Activated CD4-positive, CD25-positive, alpha-beta regulatory T cell (primary cell): ENCODE measurements at places on chromosomes 5 and 9.

DNA sequence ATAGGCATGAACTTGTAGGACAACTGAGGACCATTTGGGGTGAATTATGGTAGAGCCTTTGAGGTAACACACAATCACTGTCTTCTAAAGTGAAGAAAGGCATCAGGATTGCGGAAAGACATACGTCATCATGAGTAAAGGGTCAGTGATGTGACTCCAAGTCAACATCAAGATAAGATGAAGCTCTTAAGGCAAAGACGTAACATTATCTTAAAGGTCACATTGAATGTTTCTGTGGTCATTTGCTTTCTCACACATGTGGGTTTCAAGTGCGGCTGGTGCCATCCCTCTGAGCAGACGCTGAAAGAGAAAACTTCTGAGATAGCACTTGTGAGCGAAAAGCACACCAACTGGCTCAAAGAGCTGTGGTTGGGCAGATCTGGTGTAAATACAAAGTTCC, 63.3 kb upstream of the GRAMD2B start:
- DNase-seq: no peak

DNA sequence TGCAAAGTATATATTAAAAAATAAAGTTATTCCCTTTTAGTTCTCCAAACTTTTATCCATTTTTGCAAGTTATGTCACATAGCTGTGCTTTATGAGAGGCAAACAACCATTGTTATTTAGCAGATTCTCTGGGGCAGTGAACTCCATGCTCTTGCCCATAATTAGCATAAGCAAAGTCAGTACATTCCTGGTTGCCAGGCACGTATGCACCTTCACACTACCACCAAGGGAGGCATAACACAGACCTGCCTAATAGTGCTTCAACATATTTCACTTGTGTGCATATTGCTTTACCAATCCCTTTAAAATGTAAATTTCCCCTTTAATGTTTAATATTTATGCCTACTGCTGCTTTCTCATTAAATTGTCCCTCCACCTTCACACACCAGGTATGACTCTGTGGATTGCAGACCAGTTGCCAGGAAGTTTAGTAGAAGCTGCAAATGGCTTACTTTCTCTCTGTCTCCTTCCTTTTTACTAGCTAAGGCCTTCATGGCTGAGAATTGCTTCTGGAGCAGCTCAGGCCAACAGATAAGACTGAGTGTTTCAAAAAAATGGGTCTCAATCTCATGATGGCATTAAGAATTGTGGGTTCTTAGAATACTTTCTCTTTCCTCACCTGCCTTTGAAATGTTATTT, 388.2 kb downstream of the PRR16 start:
- no peak for DNase-seq

DNA sequence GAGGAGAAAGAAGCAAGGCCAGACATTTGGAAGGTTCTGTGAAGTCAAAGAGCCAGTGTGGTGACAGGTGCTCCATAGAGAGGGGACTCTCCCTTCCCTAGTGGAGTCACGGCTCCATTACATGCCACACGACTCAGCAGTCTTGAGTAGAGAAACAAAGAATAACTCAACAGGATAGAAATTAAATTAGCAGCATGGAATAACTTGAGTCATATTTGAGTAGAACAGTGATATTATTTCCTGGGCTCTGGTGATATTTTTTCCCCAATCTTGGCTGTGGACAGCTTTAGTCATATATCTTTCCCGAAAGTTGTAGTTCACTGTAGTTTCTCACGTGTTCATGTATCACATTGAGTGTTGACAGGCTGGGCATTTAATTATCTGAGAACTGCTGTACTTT, 149.7 kb upstream of the EFNA5 start:
- DNase-seq: no peak

- DNase-seq: no peak
Observed at GRCh38 chr9:36928670-36929349, 105.3 kb downstream of the PAX5 start.

GRCh38 chr5:179836225-179837019, 15.7 kb downstream of the SQSTM1 start:
- no peak for DNase-seq

DNA sequence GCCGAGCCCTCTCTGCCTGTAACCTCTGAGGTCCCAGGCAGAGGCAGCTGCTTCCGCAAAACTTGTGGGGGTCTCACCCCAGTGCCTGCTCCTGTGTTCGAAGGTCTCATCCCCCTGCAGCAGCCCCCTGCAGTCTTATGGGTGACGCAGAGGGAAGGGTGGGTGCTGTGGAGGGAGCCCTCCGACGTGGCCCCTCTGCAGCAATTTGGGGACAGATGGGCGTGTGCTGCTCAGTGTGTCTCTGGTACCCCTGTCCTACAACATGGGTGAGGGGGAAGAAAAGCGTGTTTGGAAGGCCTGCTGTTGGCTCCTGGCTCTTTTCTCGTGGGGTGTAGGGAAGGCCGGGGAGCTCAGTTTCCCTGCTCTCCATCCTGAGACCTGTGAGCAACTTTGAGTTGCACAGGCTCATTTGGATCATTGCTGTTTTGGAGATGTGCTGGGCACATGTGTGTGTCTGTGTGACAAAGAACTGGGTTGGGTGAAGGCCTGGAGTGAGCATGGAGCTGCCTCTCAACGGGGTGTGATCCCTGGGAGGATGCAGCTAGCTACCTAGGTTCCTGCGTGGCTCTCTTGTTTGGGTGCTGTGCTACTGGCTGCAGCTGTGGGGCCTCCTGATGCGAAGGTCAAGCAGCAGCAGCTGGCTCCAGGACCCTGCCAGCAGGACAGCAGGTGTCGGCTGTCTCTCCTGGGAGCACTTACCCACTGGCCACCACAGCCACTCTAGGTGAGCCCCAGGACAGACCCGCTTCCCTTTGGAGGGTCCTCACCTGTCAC, 179.6 kb upstream of the PITX1 start:
- DNase-seq: no peak

GRCh38 chr5:136128481-136128880, 4.2 kb upstream of the SMAD5 start:
- no peak for DNase-seq

DNA sequence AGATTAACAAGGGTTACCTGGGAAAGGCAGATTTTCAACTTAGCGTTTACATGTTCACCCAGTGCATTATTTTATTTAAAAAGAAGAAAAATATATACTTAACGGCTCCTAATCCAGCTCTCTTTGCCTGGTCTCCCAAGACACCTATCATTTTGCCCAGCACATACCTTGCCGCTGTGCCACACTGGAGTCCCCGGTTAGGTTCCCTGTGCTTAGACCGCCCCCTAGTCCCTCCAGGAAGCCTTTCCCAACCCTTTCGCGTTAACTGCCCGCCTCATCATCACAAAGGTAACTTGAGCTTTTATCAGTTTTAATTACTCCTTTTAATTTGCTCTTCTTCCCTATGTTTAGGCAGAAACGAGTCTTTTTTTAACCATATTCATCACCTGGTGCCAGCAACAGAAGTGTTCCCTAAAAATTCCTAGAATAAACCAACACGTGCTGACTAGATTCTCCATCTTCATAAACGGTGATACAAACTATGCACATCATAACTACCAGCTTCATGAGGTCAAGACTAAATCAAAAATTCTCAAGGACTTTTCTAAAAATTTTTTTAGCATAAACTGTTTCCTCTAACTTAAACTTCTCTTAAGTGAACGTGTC, 19.7 kb downstream of the DNAJA1 start:
- DNase-seq: no peak

DNA sequence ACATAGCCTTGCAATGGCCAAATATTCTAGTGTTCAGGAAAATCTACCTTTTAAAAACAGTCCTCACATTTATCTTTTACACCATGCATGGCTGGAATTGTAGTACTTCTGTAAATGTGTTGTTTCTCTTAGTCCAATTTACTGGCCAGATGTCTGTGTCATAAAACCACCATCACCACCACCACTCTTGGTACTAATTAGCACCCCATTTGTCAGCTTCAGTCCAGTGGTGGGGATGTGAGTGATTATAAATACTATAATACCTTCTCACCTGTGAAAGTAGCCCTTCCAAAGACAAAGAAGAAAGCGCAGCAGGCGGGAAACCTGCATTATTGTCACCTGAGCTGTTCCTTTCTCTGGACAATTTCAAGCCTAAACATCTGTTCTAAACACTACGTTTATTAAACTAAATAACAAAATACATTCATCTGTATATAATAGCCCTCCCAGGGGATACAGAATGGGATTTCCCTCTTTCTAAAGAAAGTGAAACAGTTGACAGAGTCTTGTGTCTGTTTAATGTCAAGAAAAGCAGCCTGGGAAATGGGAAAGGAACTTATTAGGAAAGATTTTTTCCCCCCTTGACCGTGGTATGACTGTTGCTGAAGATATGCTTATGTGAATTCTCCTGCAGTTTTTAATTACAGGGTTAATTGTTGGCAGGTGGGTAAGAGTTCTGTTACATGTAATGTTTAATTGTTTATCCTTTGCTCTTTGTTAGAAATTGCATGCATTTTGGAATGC, 144.5 kb upstream of the NUDT12 start:
- no peak for DNase-seq

- no peak for DNase-seq
Observed at GRCh38 chr5:144315994-144316634, 145.4 kb downstream of the KCTD16 start.

GRCh38 chr5:116371935-116372334, 202.7 kb downstream of the SEMA6A start:
- no peak for DNase-seq

DNA sequence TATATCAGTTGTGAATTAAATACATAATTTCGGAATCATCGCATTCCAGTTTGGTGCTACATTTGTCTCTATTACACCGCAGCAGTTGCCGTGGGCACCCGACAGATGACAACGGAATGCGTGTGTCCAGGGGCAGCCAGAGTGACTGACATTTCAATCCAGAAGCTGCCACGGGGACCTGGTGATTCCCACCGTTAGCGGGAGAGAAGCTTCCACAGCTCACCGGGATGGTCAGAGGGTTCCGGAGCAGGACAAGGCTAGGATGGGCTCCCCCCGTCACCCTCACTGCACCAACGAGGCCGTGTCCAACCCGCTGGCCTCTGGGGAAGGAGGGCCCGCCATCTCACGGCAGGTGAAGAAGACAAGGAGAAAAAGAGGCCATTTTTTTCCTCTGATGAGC, 86.8 kb downstream of the GTF3C4 start:
- no peak for DNase-seq

- DNase-seq: no peak
Observed at GRCh38 chr5:14061106-14061505, 82.0 kb upstream of the TRIO start.

DNA sequence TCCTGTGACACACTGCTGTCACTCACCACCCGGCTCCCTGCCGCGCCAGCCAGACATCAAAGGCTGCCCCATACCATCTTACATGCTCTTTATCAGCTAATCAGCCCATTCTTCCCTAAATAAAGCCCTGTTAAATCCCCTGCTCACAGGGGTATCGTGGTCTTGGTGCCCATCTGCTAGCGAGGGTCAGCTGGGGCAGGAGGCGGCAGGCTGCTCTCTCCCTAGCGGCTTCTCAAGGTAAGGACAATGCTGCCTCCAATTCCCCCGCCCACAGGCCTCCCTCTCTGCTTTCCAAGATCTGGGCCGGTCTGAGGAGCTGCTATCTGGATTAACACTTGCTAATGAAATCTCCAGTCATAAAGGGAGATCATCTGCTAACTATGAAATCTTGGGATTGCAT, 26.8 kb downstream of the BARHL1 start:
- DNase-seq: no peak

GRCh38 chr9:87158765-87159164, 211.5 kb upstream of the GAS1 start:
- no peak for DNase-seq

GRCh38 chr9:120071760-120072159, 508.2 kb downstream of the CDK5RAP2 start:
- DNase-seq: no peak

GRCh38 chr9:115328228-115328627, 210.3 kb upstream of the TNC start:
- DNase-seq: no peak

- DNase-seq: no peak
Observed at GRCh38 chr9:29822458-29822857, 2249.2 kb upstream of the C9orf72 start.

DNA sequence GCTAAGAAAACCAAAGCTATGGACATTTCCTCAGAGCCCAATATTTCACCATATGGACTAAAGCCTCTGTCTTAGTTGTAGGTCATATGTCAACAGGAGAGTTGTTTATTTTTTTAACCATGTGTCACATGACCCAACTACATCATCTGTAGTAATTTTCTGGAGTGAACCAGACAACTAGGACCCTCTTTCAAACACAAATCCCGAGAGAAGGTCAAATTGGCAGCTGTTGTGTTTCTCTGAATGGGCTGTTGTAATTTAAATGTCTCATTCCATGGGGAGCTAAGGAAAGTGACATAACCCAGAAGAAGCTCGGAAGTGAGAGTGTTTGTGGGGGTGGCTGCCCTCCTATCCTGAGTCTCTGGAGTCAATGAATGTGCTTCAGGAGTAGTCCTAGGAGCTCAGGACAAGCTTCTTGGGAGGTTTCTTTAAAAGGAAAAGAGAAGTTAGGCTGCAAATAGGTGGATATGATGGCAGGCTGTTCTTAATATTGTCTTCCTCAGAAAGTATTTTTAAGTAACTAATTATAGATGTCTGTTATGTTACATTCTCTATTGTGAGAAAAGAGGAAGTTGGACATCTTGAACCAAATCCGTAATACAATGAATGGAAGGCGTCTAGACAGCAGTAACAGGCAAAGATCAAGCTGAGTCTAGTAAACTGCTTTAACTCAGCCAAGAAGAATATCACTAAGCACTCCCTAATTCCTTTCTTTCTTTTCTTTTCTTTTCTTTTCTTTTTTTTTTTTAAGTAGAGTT, 50.1 kb downstream of the TMEM167A start:
- DNase-seq: no peak

DNA sequence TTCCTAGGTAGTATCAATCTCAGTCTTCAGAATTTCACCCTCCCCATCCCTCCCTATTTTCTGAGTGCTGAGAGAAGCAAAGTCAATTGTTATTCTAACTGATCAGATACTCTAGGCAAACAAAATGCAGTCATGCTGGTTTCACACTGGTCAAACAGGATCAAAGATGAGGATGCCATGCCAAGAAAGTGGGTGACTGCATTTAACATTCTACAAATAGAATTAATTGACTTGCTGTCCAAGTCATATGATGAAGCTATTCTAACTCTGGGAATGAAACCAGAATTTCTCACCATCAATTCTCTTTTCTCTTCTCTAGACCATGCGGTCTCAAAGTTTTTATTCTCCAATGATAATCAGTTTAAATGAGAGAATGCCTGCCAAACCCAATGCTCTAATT, 112.5 kb downstream of the CTNND2 start:
- no peak for DNase-seq

GRCh38 chr5:534743-535671, 10.8 kb upstream of the SLC9A3 start:
- DNase-seq: no peak

- DNase-seq: no peak
Observed at GRCh38 chr5:62328772-62329491, 22.9 kb downstream of the KIF2A start.

- no peak for DNase-seq
Observed at GRCh38 chr5:57338868-57339340, 143.7 kb downstream of the ACTBL2 start.

- DNase-seq: no peak
Observed at GRCh38 chr5:68918306-68918705, 175.5 kb upstream of the SLC30A5 start.

DNA sequence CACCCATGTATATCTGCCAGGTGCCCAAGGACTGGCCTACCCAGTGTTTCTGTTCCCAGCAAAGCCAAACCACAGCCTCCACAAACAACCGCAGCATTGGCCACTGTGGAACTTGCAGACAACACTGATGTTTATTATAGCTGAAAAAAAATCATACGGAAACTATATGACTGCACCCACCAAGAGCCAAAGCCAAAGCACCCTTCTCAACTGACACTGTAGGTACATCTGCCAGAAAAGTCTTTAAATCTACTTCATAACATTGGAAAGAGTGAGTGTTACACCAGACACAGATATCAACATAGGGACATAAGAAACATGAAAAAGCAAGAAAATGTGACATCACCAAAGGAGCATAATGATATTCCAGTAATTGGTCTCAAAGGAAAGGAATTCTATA, 428.0 kb downstream of the PSAT1 start:
- DNase-seq: no peak
